Esophagus muscularis mucosa (tissue), 4 donors: ENCODE measurements at places on chromosomes 5 and 9. TPM values are rescaled to one million over a fixed set of nuclear protein-coding genes. Genes with fewer than 3 reads are reported as not detected.

GRCh38 chr9:117093891-117094844, 320.7 kb downstream of the ASTN2 start:
- H3K27ac ChIP-seq, result no peak overlapping the region
- peaks cover 15% of the 10 kb centered on the region for H3K4me1 ChIP-seq
- DNase-seq, result no peak
- no peaks in the 10 kb centered on the region for H3K36me3 ChIP-seq
- H3K4me3 ChIP-seq, result no peak overlapping the region

GRCh38 chr5:68533571-68534084, 318.1 kb downstream of the PIK3R1 start:
- H3K4me3 ChIP-seq, result no peak overlapping the region
- no peaks in the 10 kb centered on the region for H3K27me3 ChIP-seq
- no peak for DNase-seq
- H3K36me3 ChIP-seq, result no peaks in the 10 kb centered on the region
- H3K27ac ChIP-seq, result no peak overlapping the region

GRCh38 chr5:118883362-118883761, 105.0 kb downstream of the DTWD2 start:
- no peaks in the 10 kb centered on the region for H3K4me1 ChIP-seq
- H3K4me3 ChIP-seq, result no peak overlapping the region
- DNase-seq, result no peak
- H3K27ac ChIP-seq, result no peak overlapping the region

The PROB1 gene
- total RNA-seq, result 10.4 TPM

DNA sequence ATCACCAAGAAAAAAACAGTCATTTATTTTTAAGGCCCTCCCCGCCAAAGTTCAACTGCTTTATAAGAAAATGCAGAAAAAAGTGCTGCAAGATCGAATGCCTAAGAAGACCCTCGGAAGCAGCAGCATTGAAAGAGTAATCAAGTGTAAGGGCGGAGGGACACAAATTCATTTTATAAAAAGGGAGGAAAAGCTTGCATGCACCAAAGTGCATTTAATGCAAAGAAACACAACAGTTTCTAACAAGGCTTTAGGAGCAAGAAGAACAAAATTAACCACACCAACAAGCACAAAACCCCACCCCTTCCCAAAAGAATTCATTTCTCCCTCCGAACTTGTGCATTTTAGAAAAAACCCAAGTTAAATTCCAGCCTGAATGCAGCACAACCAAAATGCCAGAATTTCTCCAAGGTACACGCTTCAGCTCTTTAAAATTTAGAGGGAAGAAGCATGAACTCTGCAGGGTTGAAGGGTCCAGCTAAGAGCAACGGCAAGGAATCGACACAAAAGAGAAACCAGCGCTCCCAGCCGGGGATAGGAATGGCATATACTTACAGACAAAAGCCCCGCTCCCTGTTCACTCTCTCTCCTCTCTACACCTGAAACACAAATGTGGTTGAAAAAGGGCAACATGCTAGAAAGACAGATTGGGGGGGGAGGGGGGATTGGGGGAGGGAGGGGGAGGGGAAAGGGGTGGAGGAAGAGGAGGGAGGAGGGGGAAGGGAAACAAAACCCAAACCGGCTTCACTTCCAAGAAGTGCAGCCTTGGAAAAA, at the start of gene NREP:
NREP (minus strand) TSS at position 614 of the 774 bp plus-strand sequence. CDS start 1,422 bp downstream, outside the sequence.
- no peaks in the 10 kb centered on the region for H3K27me3 ChIP-seq
- peaks cover 23% of the 10 kb centered on the region for H3K4me1 ChIP-seq
- H3K27ac ChIP-seq, result peak within 1 kb of the TSS; percentile 88

GRCh38 chr5:117295941-117296340, 721.3 kb upstream of the SEMA6A start:
- no peak overlapping the region for H3K27ac ChIP-seq
- H3K27me3 ChIP-seq, result no peaks in the 10 kb centered on the region
- H3K4me3 ChIP-seq, result no peak overlapping the region
- H3K36me3 ChIP-seq, result no peaks in the 10 kb centered on the region
- DNase-seq, result no peak
- no peaks in the 10 kb centered on the region for H3K4me1 ChIP-seq

DNA sequence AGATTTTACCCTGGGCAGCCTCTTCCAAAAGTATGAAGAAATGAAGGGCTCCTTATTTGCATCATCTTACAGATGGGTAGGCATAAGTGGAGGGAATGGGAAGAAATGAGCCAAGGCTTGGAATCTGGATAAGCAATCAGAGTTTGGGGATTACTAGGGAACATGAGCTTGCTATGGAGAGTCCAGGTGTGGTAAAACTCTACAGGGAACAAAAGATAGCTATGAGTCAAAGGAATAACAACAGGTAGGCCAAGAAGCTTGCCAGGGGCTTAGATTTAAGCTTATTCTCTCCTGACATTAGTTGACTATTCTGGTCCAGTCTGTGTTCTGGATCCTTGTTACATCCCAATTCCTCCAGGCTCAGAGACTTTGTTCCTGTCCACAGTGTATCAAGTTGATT, 16.4 kb downstream of the RFK start:
- no peak overlapping the region for H3K4me3 ChIP-seq
- peaks cover 30% of the 10 kb centered on the region for H3K4me1 ChIP-seq
- H3K27ac ChIP-seq, result no peak overlapping the region
- DNase-seq, result no peak
- H3K27me3 ChIP-seq, result no peaks in the 10 kb centered on the region

The WNT8A gene
- not detected for total RNA-seq

- peak overlapping the region; percentile 44 for H3K27ac ChIP-seq
- peaks cover 26% of the 10 kb centered on the region for H3K4me1 ChIP-seq
- H3K4me3 ChIP-seq, result no peak overlapping the region
- no peaks in the 10 kb centered on the region for H3K36me3 ChIP-seq
- H3K27me3 ChIP-seq, result no peaks in the 10 kb centered on the region
- DNase-seq, result no peak
Observed at GRCh38 chr5:14109041-14109747, 33.9 kb upstream of the TRIO start.

DNA sequence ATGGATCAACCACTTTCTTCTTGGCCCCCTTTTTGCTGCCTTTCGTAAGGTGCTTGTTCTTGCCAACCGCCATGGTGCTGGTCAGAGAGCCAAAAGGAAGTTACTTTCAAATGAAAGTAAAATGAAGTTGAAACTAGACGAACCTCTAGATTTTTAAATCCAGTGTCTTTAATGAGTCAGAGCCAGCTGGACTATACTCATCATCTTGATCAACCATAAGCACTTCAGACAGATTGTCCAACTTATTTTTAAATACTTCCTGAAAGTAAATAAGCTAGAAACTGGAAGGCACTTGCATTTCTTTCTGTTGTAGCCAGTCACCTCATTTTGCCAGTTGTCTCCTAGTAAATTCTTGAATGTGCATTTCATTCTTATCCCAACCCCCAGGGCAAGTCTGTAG, 48.9 kb downstream of the JMY start:
- H3K36me3 ChIP-seq, result no peaks in the 10 kb centered on the region
- no peak overlapping the region for H3K27ac ChIP-seq
- H3K4me3 ChIP-seq, result no peak overlapping the region
- DNase-seq, result no peak

- no peaks in the 10 kb centered on the region for H3K27me3 ChIP-seq
- H3K4me3 ChIP-seq, result no peak overlapping the region
- no peaks in the 10 kb centered on the region for H3K36me3 ChIP-seq
- H3K4me1 ChIP-seq, result peaks cover 74% of the 10 kb centered on the region
- DNase-seq, result no peak
- H3K27ac ChIP-seq, result no peak overlapping the region
Observed at GRCh38 chr9:134059661-134060395, 8.0 kb downstream of the BRD3 start.

GRCh38 chr5:79333852-79334557, 98.1 kb downstream of the JMY start:
- no peaks in the 10 kb centered on the region for H3K27me3 ChIP-seq
- no peak overlapping the region for H3K4me3 ChIP-seq

DNA sequence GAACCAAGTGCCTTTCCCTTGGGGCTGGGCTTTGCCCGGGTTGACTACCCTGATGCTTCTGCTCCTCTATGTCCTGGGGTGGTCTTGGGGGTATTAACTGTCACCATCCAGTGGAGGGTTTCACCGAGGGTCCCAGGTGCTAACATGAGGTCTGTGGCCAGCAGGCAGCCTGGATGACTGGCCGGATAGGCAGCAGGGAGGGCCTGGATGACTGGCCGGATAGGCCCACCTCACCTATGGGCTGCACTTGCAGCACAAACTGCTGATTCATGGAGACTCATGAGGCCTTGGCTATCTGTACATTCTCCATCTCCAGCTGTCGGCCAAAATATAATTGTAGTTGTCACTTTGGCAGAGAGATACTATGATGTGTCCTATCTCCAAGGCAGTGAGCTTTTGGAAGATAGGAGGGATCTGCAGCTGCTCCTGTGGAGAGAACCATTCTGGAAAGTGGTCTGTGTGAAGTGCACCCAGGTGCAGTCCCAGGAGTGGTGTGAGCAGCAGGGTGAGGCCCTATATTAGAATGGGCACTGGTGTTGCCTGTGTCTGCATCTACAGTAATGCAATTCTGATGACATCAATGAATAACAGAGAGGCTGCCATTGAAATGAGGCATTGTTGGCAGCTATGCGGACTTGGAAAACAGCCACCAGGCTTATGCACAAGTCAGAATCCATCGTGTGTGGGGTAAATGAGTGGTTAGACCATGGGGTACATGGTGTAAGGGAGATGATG, 26.3 kb upstream of the CDKN2AIPNL start:
- no peaks in the 10 kb centered on the region for H3K27me3 ChIP-seq
- H3K4me1 ChIP-seq, result peaks cover 43% of the 10 kb centered on the region
- H3K4me3 ChIP-seq, result no peak overlapping the region

DNA sequence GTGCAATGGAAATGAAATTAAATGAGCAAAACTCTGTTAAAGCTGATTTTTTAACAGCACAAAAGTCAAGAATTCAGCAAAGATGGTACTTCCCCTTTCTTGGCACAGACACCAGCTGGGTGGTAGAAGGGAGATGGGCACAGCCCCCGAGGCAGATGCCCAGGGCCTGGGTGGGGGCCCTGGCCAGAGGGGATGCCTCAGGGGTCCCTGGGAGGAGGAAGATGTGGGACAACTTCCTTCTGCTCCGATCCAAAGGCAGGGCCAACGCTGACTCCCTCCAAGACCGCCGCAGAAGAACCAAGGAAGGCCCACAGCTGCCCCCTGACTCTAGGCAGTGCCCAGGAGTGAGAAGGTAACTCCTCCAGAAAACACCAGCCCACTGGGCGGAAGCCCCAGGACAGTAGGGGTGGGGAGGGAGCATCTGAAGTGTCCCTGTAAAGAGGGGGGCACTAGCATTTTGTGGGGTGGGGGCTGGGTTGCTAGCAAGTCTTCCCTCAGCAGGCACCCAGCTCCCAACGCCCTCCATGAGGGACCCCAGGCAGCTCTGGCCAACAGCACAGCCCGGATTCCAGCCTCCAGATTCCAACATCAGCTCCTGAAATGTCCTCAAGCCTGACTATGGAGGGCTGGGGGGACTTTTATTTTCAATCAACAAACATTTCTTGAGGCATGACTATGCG, 4.9 kb downstream of the NACC2 start:
- H3K27ac ChIP-seq, result peak overlapping the region; percentile 99
- no peak for DNase-seq
- H3K4me3 ChIP-seq, result peak overlapping the region; percentile 81
- peaks cover 7% of the 10 kb centered on the region for H3K36me3 ChIP-seq
- H3K4me1 ChIP-seq, result peaks cover 87% of the 10 kb centered on the region

The ST8SIA4 gene
- 1.6 TPM for total RNA-seq

- no peaks in the 10 kb centered on the region for H3K4me1 ChIP-seq
- H3K36me3 ChIP-seq, result no peaks in the 10 kb centered on the region
- DNase-seq, result no peak
- H3K27ac ChIP-seq, result no peak overlapping the region
Observed at GRCh38 chr9:134611046-134611445, 30.6 kb upstream of the COL5A1 start.

GRCh38 chr5:132020568-132021339, 9.3 kb upstream of the ACSL6 start:
- no peak overlapping the region for H3K4me3 ChIP-seq
- H3K27ac ChIP-seq, result no peak overlapping the region
- DNase-seq, result peak; percentile 89
- no peaks in the 10 kb centered on the region for H3K36me3 ChIP-seq

The SOWAHA gene
- 0.83 TPM for total RNA-seq

The PCDHA10 gene
- total RNA-seq, result 1.6 TPM

DNA sequence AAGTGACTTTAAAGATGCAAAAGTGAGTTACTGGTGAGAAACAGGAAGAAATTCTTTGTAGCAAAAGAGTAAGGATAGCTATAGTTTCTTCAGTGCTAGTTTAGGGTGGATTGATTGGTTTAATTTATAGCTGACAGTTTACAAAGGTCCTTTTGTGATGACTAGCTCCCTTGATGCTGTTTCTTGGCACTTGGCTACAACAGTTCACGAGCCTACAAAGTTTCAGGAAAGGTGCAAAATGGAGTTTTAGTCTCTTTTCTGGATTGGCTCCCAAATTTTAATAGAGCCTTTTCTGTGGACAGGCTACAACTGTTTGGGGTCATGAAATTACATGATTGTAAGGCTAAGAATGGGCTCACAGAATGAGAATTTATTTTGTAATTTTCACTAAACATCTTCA, 40.9 kb upstream of the BNIP1 start:
- H3K4me1 ChIP-seq, result peaks cover 33% of the 10 kb centered on the region
- H3K36me3 ChIP-seq, result peaks cover 11% of the 10 kb centered on the region
- H3K27ac ChIP-seq, result no peak overlapping the region
- DNase-seq, result no peak
- no peaks in the 10 kb centered on the region for H3K27me3 ChIP-seq

The PCSK5 gene
- total RNA-seq, result 32.7 TPM

The CCNI2 gene
- total RNA-seq, result 0.39 TPM

GRCh38 chr9:22913518-22913917, 466.9 kb downstream of the DMRTA1 start:
- H3K27me3 ChIP-seq, result no peaks in the 10 kb centered on the region
- DNase-seq, result no peak
- no peaks in the 10 kb centered on the region for H3K4me1 ChIP-seq
- H3K4me3 ChIP-seq, result no peak overlapping the region
- no peaks in the 10 kb centered on the region for H3K36me3 ChIP-seq

The EDIL3 gene
- 11.3 TPM for total RNA-seq

The HIGD2A gene
- 179 TPM for total RNA-seq

GRCh38 chr9:19000133-19000532, 32.9 kb downstream of the SAXO1 start:
- no peaks in the 10 kb centered on the region for H3K27me3 ChIP-seq
- H3K27ac ChIP-seq, result no peak overlapping the region
- H3K36me3 ChIP-seq, result no peaks in the 10 kb centered on the region

DNA sequence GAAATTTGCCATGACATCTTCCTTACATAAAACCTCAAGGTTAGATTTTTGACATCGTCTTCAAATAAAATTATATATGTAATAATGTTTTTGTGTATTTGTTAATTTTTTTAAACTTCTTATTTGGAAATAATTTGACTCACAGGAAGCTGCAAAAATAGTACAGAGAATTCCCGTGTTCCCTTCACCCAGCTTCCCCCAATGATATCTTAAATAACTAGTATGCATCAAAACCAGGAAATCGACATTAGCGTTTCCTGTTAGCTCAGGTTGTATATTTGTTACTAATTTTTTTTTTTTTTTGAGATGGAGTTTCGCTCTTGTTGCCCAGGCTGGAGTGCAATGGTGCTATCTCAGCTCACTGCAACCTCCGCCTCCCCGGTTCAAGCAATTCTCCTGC, 86.3 kb upstream of the SPRY4 start:
- no peaks in the 10 kb centered on the region for H3K36me3 ChIP-seq
- no peaks in the 10 kb centered on the region for H3K27me3 ChIP-seq
- peaks cover 3% of the 10 kb centered on the region for H3K4me1 ChIP-seq
- DNase-seq, result no peak

- H3K36me3 ChIP-seq, result no peaks in the 10 kb centered on the region
- H3K27me3 ChIP-seq, result no peaks in the 10 kb centered on the region
- peak overlapping the region; percentile 80 for H3K27ac ChIP-seq
- peaks cover 93% of the 10 kb centered on the region for H3K4me1 ChIP-seq
- no peak for DNase-seq
Observed at GRCh38 chr9:35519692-35520363, 29.9 kb downstream of the RUSC2 start.
